ENCODE measurements at places on chromosomes 12 and 14.

GRCh38 chr14:58027904-58028303, 124.1 kb downstream of the ARMH4 start:
- no peak for DNase-seq

- DNase-seq, result no peak
These were observed 50.8 kb upstream of the ISM2 start for GRCh38 chr14:77549451-77549850.

DNA sequence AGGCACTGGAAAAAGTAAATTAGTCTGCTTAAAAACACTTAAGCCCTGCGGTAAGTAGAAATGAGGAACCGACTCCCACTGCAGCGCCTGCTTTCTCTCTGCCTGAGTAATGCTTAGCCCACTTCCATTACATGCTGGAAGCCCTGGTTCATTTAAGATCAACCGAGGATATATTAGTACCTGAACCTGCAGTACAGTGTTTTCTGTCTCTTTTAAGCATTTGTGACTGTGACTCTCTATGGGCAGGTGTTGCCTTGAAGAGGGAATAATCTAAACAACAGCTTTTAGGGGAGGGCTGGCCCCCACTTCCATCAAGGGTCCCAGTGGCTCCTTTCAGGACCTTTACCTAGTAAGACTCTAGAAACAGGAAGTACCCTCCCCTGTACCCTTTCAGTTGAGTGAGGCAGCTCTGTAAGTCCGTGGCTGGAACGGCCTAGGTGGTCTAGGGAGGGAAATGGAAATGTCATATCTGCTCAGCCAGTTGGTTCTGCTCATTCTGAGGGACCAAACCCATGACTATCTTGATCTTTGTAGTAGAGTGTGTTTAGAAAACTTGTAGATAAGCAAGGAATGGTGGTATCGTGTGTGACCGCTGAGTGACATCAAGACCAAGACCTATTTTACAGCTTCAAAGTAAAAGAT, 56.2 kb downstream of the FNTB start:
- DNase-seq, result no peak

DNA sequence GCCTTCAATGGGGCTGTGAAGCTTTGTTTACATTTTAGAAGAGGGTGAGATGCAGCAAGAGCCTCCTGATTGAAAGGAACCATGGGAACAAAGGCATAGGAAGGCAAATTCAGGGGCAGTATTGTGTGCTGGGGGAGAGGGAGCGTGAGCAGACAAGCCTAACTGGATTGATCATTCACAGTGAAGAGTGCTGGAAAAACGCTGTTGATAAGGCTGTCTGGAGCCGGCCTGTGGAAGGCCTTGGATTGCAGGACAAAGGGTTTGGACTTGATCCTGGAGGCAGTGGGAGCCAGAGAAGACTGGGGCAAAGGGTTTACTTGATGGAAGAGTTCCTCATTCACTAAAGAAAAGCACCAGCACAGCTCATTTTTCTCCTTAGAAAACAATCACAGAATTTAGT, 160.5 kb downstream of the PAH start:
- DNase-seq, result no peak
